ENCODE measurements at places on chromosomes 12 and 14.

DNA sequence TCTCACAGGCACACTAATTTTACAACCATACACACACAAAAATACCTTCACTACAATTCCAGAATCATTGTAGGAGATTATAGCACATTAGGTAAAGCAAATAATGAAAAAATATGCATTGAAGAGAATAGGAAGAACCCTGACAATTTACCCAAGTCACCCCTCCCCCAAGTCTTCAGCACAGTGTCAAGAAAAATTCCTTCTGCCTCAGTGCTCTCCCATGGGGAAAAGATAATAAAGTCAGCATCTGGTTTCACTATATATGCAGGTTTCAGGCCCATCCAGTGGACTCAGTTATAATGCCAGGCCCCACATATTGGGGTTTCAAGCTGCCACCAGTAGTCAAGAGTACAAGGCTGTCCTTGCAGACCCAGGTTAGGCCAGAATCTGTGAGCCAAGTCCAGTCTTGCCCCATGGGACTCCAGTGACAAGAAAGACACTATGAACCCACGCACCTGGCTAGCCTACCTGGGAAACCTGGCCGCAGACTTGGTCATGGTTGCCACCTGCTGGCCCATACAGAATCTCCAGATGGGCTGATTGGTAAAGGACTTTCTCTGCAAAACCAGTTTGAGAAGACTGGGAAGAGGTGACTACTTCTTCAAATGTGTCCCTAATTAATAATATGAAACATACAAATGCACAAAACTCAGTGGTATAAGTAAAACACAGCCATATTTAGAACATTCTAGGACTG is 398.6 kb upstream of the FLRT2 start:
- DNase-seq: no peak

DNA sequence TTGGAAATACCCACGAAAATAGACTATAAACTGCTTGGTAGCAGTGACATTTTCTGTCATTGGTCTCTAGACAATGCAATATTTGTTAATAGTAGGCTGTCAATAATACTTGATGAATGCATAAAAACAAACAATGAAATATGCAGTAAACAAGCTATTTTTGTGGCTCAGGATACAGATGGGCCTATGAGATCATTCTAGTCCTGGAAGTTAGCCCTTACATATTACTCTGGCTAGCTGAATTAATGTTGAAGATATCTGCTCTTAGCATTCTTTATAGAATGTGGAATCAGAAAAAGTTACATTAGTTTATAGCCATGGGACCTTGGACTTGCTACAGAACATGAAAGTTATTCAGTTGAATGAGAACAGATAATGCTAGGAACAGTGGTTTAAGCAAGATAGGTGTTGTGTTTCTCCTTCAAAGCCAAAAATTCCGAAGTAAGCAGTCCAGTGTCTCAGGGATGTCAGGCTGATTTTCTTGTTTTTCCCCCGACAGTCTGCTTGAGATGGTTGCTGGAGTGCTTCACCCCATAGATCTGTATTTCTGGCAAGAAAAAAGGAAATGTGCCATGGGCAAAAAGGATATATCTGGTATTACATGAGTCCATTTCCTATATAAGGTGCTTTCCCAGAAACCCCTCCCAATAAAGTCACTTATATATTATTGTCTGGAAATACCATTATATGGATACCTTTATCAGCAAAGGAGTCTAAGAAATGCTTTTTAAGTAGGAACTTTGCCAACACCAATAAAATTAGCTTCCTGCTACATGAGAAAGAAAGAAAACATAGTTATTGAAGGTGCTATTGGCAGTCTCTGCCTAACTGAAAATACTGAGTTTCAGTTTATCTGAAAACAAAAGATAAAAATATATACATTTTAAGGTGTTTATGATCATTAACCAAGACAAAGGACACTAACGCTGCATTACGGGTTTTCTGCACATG is 619.4 kb upstream of the ATP2B1 start:
- DNase-seq: no peak

GRCh38 chr12:121858662-121859572 is at the start of gene HPD:
HPD (minus strand) TSS chr12:121858859; CDS start chr12:121858823, 36 bp downstream.
- DNase-seq: no peak

GRCh38 chr14:102943454-102943853 is 21.0 kb downstream of the AMN start:
- no peak for DNase-seq

DNA sequence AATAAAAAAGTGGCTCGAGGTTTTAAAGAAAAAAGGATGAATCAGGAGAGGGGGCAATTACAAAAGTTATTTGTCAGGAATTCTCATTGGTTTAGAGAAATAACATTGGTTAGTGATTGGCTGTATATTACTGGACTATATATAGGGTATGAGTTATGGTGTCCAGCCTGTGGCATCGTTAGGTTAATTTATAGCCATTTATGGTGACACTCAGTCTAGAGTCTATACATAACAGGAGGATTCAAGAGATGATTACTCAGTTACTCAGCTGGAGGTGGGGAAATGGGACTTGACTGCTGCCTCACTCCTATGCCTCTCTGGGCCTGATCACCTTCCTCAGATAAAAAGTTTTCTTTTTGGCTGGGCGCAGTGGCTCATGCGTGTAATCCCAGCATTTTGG is 25.6 kb upstream of the NFYB start:
- DNase-seq: no peak

GRCh38 chr12:58071994-58072393 is 130.6 kb downstream of the ATP23 start:
- no peak for DNase-seq

- no peak for DNase-seq
Observed at GRCh38 chr12:129211862-129212630, 358.8 kb downstream of the GLT1D1 start.

GRCh38 chr12:80157645-80158044 is 58.3 kb downstream of the OTOGL start:
- no peak for DNase-seq

- DNase-seq: no peak
Observed at GRCh38 chr14:94977016-94977415, 180.3 kb downstream of the DICER1 start.

DNA sequence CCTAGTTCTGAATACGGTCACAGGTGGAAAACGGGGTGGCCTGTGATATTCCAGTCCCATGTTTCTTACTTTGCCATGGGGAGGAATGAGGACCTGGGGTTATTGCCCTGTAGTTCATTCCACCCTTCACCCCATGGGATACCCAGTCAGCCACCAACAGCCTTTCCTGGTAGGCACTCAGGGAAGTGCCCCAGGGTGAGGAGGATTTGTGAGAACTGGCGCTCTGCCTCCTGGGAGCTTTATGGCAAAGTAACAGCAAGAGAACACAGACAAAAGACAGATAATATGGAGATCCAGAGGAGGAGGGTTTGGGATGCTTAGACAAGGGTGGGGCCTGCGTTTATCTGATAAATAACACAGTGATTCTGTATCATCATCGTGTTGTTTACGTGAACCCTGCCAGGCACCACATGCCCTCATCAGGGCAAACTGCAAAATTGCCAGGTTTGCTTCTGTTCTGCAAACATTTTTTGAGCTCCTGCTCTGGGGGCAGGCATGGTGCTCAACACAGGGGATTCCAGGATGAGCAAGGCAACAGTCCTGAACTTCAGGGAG is 223.5 kb downstream of the SLC41A2 start:
- no peak for DNase-seq

GRCh38 chr12:115886666-115887065 is 390.8 kb downstream of the MED13L start:
- DNase-seq: no peak

GRCh38 chr12:124466216-124467128 is 100.9 kb downstream of the NCOR2 start:
- DNase-seq: peak; percentile 96

DNA sequence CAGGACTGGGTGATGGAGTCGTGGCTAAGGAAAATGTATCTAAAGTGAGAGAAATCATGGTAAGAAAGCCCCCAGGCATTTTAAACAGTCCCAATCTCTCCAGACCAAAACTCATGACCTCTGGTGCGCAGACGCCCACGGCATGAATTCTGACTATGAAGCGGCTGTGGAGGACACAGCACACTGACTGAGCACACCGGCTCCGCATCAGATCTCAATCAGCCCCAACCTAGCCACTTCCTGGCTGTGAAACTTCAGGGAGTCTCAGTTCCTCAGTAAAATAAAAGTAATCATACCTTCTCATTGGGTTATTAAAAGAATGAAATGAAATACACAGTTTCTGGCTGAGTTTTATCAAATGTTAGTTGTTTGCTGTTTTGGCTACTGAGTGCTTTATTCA is 38.7 kb downstream of the SETD3 start:
- DNase-seq: no peak

DNA sequence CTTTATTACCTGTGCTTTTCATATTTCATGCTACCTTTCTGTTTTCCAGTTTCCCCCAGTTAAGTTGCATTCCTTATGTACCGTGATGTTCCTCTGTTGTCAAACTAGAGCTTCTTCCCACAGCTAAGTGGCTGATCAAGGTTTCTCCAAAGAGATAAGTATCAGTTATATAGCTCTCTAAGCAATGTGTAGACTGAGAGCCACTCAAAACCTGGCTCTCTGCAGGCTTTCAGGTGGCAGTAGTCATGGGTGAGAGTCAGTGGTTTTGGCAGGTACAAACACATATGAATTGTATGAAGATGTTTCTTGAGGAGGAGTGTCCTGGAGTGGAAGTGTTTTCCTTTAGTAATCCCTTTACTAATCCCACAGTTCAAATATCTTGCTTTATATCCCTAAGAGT is 28.4 kb downstream of the TXNRD1 start:
- DNase-seq: no peak

- no peak for DNase-seq
Observed at GRCh38 chr12:90619943-90620342, 335.0 kb downstream of the CCER1 start.

GRCh38 chr12:104290320-104290719 is 13.2 kb upstream of the EID3 start:
- no peak for DNase-seq

GRCh38 chr14:53979113-53979681 is 22.6 kb upstream of the BMP4 start:
- no peak for DNase-seq

DNA sequence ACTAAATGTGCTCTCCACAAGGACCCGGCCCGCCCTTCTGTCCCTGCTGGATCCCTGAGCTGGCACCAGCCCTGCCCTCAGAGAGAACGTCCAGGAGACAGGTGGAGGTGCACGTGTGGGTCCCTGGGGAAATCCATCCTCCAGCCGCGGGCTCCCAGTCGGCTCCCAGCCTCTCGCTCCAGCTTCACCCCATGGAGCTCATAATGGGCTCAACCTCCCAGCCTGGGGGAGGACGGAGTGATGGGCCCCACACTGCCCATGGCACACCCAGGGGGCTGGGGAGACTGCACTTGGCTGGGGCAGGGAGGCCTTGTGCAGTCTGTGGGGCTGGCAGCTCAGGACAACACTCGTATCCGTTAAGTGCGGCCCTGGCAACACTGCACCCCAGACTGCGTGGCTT is 250.5 kb downstream of the TMEM121 start:
- DNase-seq: no peak

GRCh38 chr12:2341051-2341751 is 288.4 kb downstream of the CACNA1C start:
- DNase-seq: no peak

DNA sequence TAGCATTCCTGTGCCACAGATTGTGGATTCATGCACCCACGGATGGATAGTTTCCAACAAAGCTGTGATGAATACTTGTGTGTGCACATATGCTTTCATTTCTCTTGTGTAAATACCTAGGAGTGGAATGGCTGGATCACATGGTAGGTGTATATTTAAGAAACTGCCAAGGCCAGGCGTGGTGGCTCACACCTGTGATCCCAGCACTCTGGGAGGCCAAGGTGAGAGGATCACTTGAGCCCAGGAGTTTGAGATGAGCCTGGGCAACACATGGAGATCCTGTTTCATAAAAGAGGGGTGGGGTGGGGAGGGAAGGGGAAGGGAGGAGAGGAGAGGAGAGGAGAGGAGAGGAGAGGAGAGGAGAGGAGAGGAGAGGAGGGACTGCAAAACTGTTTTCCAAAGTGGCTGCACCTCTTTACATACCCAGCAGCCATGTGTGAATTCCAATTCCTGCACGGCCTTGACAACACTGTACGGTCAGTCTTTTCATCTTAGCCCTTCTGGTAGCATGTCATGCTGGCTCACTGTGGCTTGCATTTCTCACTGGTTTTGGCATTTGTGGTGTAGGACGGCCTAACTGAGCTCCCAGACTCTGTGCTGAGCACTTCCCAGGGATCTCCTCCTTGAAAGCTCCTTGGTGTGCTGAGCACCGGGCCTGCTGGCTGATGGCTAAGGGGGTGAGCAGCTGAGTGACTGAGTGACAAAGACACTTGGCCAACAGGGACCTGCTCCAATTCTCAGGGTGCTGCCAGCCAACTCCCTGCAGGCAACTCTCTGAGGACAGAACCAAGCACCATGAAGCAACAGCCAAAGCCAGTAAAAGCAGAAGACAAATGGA is 27.9 kb downstream of the SYNE3 start:
- peak; percentile 69 for DNase-seq

DNA sequence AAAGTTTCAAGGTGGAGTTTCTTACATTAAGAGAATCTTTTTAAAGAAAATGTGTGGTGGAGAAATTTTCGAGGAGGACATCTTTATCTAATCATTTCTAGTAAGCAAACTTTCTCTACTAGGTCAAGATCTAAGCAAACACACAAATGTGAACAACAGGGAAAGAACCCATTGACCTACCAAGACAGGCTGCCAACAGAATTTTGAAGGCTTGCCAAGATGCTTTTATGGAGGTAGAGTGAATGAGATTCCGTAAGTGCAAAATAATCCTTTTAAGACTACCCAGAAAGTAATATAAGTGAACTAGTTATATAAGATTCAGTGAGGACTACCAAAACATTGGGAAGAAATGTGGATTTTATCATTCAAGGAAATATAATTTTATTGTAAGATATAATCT is 357.1 kb upstream of the PDE3A start:
- no peak for DNase-seq

DNA sequence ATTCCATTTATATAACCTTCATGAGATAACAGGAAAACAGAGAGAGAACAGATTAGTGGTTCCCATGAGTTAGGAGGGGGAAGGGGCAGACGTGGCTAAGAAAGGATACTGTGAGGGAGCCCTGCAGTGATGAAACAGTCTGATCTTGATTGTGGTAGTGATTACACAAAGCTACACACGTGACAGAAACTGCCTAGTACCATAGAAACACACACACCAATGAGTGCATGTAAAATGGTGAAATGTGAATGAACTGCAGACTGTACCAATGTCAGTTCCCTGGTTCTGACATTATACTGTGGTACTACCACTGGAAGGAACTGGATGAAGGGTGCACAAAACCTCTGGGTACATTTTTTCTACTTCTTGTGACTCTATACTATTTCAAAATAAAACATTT is 36.9 kb downstream of the NRDE2 start:
- peak; percentile 86 for DNase-seq

GRCh38 chr12:106114447-106115068 is 24.2 kb downstream of the NUAK1 start:
- no peak for DNase-seq
